Activated T-helper 1 cell treated with anti-CD3 and anti-CD28 coated beads, Interleukin-2, amount 50 U/mL, for 16 hours (primary cell): ENCODE measurements at places on chromosomes 7 and 10.

- no peak for DNase-seq
These were observed 9.5 kb upstream of the NPFFR1 start for GRCh38 chr10:70293169-70293843.

DNA sequence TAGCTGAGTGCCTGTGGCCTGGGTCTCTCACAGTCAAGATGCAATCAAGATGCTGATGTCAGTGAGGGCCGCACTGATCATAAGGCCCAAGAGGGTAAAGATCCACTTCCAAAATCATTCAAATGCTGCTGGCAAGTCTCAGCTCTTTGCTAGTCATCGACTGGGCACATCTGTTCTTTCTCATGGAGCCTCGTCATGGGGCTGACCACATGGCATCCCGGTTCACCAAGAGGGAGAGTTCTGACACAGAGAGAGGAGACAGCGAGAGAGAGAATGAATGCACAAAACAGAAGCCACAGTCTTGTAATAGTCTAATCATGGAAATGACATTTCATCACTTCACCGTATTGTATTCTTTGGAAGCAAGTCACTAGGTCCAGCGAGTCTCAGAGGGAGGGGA, 1067.5 kb upstream of the C7orf33 start:
- no peak for DNase-seq

- DNase-seq: no peak
These were observed 193.8 kb upstream of the CCDC6 start for GRCh38 chr10:60099998-60100747.

- DNase-seq: no peak
These were observed 632.6 kb downstream of the KCNMA1 start for GRCh38 chr10:77004917-77005564.

DNA sequence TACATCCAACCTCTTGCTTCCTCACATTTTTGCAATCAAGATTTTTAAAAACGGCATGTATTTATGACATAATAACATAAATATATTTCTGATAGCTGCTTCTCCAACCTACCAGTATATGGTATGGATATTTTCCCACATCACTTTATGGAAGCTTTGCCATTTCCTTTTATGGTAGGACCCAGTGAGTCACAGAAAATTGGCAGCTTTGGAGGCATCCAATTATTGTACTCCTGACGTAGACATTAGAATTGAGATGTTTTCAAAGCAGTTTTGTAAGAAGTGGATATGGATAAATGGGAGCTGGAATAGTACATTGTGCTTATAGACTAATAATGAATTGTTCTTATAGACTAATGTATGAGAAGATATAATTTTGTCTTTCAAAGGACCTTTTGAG, 23.8 kb upstream of the BICC1 start:
- no peak for DNase-seq

DNA sequence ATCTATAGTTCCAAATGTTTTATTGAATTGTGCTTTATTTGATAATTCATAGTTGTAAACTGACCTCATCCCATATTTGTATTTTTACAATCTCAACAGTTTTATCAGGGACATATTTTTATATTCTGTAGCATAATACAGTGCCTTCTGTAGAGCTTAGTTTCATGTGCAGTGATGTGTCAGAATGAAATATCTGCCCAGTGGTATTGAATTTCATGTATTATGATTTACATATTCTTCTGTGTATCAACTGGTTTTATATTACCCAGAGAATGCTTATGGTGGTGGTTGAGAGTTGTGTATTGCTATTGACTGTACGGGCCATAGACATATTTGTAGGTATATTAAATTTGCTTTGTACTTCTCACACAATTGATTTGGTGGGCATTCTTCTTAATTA, 89.9 kb downstream of the KAT6B start:
- DNase-seq: no peak

DNA sequence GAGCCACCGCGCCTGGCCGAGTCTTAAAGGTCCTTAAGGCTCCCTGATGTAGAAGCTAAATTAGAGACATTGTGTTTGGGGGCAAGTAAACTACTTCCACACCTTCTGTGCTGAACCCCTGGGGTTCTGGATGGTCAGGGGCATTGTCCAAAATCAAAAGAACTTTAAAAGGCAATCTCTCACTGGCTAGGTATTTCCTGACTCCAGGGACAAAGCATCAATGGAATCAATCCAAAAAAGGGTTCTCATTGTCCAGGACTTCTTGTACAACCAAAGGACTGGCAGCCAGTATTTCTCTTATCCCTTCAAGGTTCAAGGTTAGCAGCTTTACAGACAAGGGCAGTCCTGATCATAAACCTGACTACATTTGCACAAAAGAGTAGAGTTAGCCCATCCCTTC, 24.0 kb downstream of the SRPK2 start:
- no peak for DNase-seq

GRCh38 chr10:49309691-49310411, 10.9 kb downstream of the C10orf71 start:
- no peak for DNase-seq

- no peak for DNase-seq
These were observed 37.3 kb downstream of the KIF20B start for GRCh38 chr10:89738551-89739209.

DNA sequence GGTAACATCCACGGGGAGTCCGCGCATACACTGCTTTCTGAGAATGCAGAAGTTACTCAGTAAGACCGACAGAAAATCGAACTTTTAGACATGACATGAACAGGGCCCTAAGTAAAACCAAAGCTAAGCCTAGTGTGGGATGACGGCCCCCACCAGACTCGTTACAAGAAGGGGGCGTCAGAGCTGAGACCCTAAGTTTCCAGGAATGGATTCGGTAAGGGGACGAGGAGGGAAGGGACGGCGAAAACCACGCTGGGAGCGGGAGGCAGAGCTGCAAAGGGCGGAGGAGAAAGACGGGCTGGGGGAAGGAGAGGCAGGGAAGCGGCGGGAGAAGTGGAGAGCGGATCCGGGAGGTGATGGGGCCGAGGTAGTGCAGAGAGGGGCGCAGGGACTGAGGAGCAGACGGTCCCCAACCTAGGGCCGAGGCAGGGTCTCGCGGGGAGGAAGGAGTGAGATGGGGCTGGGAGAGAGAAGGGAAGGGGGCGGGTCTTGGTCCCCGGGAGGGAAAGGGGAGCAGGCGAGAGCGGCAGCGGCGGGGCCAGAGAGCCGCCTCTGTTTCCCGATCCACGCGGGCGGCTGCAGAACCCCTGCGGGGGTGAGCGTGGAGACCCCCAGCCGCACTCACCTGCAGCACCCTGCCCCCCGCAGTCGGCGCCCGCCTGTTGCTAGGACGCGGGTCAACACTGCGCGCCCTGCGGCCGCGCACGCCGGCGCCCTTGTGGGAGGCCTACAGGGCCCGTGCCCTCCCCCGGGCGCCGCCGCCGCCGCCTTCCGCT, 513 bp downstream of the ODAD2 start:
- DNase-seq: no peak

DNA sequence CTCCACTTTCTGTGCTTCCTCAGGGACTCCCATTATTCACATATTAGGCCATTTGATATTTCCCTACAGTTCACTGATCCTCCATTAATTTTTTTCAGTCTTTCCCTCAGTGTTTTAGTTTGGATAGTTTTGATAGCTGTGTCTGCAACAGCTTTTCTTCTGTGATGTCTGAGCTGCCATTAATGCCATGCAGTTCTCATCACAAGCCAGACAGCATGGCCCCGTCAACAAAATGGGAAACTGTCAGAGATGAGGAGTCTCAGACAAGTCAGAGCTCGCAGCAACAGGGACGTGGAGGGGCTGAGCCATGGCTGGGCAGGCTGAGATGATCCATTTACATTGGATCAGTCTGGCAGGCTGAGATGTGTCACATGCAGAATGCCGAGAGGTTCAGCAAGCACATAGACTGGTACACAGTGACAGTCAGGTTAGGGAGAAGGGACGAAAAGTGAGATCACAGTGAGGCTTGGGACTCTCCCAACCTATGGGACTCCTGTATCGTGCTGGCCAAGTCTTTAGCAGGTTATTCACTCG, 65.4 kb downstream of the NPS start:
- no peak for DNase-seq

GRCh38 chr7:140506788-140507464, 27.6 kb upstream of the MKRN1 start:
- no peak for DNase-seq

DNA sequence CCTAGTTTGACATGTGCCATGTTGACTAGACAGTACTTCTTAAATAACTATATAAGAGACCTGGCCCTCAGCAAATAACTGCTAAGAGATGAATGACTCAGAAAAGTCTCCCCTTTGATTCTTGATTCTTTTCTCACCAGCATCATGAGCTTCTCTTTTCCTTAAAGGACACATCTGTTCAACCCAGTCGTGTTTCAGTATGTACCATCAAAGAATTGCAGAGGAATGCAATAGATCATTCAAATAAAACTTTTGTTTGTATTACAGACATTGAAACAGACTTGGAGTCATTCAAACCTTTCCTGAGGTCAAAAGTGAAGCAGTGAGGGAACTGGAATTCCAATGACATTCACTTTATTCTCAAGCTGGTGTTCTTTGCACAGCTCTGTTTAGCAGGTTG, 598.3 kb upstream of the GHITM start:
- DNase-seq: no peak

GRCh38 chr10:123807444-123808035, 84.1 kb downstream of the CPXM2 start:
- DNase-seq: no peak

DNA sequence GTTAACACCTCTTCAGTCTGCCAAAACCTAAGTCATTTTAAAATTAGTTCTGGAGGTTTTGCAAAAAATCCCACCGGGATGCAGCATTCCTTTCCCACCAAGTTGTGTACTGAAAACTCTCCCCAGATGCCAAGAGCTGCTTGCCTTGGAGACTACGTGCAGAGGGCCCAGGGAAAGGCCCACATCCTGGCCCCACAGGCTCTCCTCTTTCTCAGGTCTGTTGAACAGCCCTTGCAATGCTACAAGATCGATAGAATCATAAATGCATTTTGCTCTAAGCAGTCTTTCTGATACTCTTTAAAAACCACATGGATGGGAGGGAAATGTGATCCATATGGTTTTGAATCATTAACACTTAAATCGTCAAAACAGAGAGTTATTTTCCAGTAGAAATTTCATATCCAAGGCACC, 126.7 kb upstream of the ZMIZ1 start:
- DNase-seq: no peak

DNA sequence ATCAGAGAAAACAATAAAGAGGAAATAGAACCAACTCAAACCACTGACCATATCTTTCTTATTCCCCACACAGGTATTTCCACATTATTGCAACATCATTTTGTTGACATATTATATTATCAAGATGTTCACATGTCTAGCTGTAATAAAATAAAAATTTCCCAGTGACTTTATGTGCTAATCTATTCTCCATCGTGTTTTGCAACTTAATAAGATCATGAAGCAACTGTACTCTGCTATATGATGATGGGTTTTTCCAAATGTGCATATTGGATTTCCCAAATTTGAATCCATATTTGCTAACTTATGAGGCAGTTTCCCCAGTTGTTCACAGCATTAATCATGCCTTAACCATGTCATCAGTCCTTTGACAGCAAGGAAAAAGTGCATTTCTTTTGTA, 127.8 kb downstream of the ITGB8 start:
- no peak for DNase-seq

- no peak for DNase-seq
These were observed 29.5 kb upstream of the COBL start for GRCh38 chr7:51346126-51346525.

GRCh38 chr10:112448888-112449287, 1.9 kb downstream of the VTI1A start:
- DNase-seq: no peak

DNA sequence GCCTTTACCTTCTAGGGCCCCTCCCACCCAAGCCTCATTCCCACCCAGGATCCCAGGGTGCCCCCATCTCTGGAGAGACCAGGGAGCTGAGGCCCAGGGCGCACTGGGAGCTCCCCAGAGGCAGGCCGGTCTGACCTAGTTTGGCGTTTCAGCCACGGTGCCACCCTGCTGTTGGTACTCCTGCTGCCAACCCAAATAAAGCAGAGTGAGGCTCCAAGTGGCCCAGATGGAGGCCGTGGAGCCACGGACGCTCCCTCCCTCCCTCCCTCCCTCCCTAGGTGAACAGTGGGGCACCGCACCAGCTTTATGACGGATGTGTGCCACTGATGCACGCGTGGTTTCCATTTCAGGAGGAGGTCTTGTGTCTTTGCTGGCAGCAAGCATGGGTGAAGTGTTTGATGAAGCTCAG, 1.8 kb downstream of the INPP5A start:
- no peak for DNase-seq

GRCh38 chr10:119522747-119523426, 19.6 kb downstream of the RGS10 start:
- DNase-seq: no peak

DNA sequence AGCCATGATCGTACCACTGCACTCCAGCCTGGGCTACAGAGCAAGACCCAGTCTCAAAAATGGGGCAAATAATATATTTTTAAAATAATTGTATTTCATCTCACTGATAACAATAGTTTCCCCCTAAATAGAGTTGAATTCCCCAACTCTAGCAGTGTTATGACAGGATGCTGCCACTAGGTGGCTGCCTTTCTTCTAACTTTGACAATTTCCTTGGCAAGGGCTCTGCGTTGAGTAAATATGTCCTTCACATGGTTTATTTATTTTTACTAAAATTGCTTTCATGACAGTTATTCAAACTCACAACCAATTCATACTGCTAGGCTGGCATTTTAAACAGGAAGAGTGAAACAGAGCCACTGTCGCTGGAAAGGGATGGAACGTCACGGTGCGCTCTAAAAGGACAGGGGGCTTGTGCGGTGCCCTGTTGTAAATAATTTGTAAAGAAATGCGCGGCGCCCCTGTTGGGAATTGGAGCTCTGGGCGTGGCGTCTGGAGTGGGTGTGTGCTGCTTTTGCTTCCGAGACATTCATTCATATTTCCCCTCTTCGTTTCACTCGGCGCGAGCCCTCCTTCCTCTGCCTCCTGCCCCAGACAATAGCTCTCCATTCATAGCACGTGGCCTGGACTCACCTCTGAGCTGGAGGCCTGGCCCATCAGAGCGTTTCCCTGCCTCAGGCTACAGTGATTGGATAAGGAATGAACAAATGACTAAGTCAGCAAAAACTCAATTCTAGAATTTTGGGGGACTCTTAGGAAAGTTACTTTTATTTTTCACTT, 20.5 kb upstream of the PITRM1 start:
- DNase-seq: no peak
